ENCODE measurements at places on chromosomes 11 and 22. TPM values are rescaled to one million over a fixed set of nuclear protein-coding genes. Genes with fewer than 3 reads are reported as not detected.

DNA sequence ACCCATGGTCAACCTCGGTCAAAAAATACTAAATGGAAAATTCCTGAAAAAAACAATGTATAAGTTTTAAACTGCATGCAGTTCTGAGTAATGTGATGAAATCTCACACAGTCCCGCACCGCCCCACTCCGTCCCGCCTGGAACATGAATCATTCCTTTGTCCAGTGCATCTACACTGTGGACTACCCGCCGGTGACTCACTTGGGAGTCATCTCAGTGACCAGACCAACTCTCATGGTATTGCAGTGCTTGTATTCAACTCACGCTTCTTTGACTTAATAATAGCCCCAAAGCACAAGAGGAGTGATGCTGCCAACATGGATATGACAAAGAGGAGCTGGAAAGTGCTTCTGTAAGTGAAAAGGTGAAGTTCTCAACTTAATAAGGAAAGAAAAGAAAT is 48.8 kb downstream of the ARHGAP32 start:
- no peaks in the 10 kb centered on the region for H3K36me3 ChIP-seq
- no peaks in the 10 kb centered on the region for H3K4me1 ChIP-seq
- H3K27me3 ChIP-seq, result no peaks in the 10 kb centered on the region
- DNase-seq, result peak; percentile 74
- no peak overlapping the region for H3K4me3 ChIP-seq

- no peaks in the 10 kb centered on the region for H3K4me1 ChIP-seq
- no peaks in the 10 kb centered on the region for H3K27me3 ChIP-seq
- no peaks in the 10 kb centered on the region for H3K36me3 ChIP-seq
- DNase-seq, result no peak
- H3K4me3 ChIP-seq, result peak within 1 kb of the TSS; percentile 9
These were observed at the start of gene CD3D for GRCh38 chr11:118342503-118343161. Gene CD3D, minus strand, starts transcription at chr11:118342705. Its CDS starts 98 bp downstream, at chr11:118342607.

GRCh38 chr11:36501236-36501635 is 8.8 kb downstream of the TRAF6 start:
- H3K4me3 ChIP-seq, result no peak overlapping the region
- H3K4me1 ChIP-seq, result peaks cover under 1% of the 10 kb centered on the region
- H3K27ac ChIP-seq, result no peak overlapping the region

GRCh38 chr11:8331767-8332166 is 68.1 kb upstream of the LMO1 start:
- DNase-seq, result no peak
- no peak overlapping the region for H3K27ac ChIP-seq
- no peaks in the 10 kb centered on the region for H3K27me3 ChIP-seq
- H3K36me3 ChIP-seq, result no peaks in the 10 kb centered on the region
- no peak overlapping the region for H3K4me3 ChIP-seq

- DNase-seq, result no peak
- H3K27ac ChIP-seq, result no peak overlapping the region
- no peaks in the 10 kb centered on the region for H3K4me1 ChIP-seq
These were observed 462.5 kb upstream of the ARHGAP42 start for GRCh38 chr11:100224541-100225034.

DNA sequence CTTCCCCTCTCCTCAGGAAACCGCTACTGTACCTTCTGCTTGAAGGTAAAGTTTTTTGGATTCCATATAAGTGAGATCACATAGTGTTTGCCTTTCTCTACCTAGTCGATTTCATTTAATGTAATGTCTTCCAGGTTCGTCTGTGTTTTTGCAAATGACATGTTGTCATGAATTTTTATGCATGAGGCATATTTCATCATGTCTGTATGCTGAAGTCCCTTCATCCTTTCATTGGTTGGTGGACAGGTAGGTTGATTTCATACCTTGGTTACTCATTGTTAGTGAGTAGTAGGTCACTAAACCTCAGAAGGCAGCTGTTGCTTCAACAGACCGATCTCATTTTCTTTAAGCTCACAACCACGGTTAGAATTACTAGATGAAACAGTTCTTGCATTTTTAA is 60.3 kb downstream of the LRRC74B start:
- no peak for DNase-seq
- no peak overlapping the region for H3K4me3 ChIP-seq
- H3K36me3 ChIP-seq, result no peaks in the 10 kb centered on the region
- no peak overlapping the region for H3K27ac ChIP-seq
- no peaks in the 10 kb centered on the region for H3K27me3 ChIP-seq

- H3K4me3 ChIP-seq, result no peak overlapping the region
- H3K27ac ChIP-seq, result no peak overlapping the region
- no peaks in the 10 kb centered on the region for H3K4me1 ChIP-seq
- H3K27me3 ChIP-seq, result no peaks in the 10 kb centered on the region
These were observed 97.9 kb downstream of the ZNF280B start for GRCh38 chr22:22410677-22411076.

GRCh38 chr11:10667521-10667885 is 26.1 kb downstream of the IRAG1 start:
- H3K36me3 ChIP-seq, result no peaks in the 10 kb centered on the region
- H3K4me1 ChIP-seq, result no peaks in the 10 kb centered on the region
- H3K27ac ChIP-seq, result no peak overlapping the region
- no peaks in the 10 kb centered on the region for H3K27me3 ChIP-seq

DNA sequence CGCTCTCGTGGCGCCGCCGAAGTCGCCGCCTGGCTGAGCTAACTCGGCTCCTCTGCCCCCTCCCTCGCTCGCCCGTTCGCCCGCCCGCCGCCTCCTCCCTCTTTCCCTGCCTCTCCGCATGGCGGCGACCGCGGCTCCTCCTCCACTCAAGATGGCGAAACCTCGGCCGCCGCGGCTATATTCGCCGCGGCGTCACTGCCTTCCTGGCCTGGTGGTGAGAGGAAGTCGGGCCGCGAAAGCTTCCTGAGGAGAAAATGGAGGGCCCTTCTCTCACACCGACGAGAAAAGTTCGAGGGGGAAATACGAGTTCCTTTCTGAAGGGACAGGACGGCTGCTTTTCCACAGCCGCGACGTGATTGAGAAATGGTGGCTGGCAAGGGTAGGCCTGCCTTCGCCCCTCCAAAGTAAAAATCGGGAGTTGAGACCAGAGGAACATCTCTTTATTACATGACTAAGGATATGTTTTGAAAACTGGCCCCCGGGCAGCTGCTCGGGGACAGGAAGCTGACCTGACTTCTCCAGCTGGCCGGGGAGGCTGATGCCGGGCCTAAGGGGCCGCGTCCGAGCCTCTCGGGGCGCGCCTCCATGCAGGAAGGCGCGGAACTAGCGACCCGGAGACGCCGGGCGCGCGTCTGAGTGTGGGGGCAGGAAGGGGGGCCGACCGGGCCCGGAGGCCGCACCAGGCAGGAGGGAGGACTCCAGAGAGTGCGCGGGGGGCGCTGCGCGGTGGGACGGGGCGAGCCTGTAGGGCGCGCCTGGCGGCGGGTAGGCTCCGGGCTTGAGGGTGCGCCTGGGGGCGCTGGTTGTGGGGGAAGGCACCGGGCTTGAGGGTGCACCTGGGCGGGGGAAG is at the start of gene DDX6:
DDX6 (minus strand) TSS at position 54 of the 850 bp plus-strand sequence. CDS start 4,913 bp downstream, outside the sequence.
- peak; percentile 88 for DNase-seq
- H3K4me3 ChIP-seq, result peak within 1 kb of the TSS; percentile 85
- peak within 1 kb of the TSS; percentile 93 for H3K27ac ChIP-seq
- no peaks in the 10 kb centered on the region for H3K36me3 ChIP-seq
- H3K27me3 ChIP-seq, result no peaks in the 10 kb centered on the region

Gene TSPAN18
- total RNA-seq, result 3.4 TPM

Gene IL18
- 42.3 TPM for total RNA-seq

Data from colonic mucosa (tissue), 4 donors.